Femur (tissue), 1 donor: ENCODE measurements at places on chromosomes 2 and 18.

GRCh38 chr2:60735496-60736250, 20.4 kb upstream of the PAPOLG start:
- DNase-seq: no peak

GRCh38 chr2:191901031-191901430, 54.1 kb upstream of the CAVIN2 start:
- DNase-seq: no peak

- DNase-seq: no peak
These were observed 2173.5 kb upstream of the PIK3C3 start for GRCh38 chr18:39781565-39781964.

- DNase-seq: no peak
These were observed 73.4 kb upstream of the SMAD7 start for GRCh38 chr18:49023938-49024803.

DNA sequence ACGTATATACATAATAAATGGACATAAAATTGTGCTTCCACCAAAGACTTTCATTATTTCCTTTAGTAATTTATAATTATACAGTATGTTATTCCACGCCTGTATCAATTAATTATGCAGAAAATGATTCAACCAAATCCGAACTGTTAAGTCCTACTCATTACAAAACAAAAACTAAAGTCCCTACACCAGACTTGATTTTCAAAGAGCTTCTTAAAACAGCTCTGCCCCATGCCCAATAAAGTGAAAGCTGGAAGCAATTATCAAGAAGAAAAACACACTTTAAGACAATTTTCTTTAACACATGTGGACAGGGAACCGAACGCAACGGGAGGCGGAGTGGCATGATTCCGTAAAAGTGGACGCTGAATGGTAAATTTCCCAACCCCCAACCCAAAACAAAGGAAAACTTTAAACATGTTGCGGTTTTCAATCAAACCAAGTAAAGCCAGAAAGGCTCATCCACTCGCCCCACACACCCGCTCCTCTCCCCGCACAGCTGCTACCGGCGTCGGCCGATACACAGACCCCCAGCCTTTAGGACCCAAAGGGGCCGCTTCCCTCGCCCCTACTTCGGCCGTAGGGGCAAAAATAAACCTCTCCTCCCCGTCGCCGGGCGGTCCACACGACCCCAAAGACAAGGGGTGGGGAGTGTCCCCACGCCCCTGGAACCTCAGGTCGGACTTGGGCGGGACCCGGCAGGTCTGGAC, 705 bp downstream of the YES1 start:
- DNase-seq: no peak

- DNase-seq: no peak
These were observed 49.5 kb upstream of the DTNA start for GRCh38 chr18:34660572-34660971.

DNA sequence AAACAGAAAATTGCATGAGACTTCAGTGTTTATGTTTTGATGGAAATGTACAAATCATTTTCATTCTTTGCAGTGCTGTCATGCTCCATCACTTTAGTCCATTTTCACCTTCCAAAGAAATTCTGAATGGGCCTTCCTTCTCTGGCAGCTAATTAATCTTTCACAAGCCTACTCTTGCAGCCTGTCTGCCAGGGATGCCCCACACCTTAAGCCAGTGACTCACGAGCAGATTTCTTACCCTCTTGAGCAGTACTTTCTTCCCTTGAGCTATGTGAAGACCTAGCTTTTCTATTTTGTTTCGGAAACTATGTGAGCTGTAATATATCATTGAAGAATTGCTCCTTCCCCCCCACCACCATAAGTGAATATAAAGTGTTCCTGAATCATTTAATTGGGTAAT, 404.3 kb upstream of the VWC2L start:
- no peak for DNase-seq

DNA sequence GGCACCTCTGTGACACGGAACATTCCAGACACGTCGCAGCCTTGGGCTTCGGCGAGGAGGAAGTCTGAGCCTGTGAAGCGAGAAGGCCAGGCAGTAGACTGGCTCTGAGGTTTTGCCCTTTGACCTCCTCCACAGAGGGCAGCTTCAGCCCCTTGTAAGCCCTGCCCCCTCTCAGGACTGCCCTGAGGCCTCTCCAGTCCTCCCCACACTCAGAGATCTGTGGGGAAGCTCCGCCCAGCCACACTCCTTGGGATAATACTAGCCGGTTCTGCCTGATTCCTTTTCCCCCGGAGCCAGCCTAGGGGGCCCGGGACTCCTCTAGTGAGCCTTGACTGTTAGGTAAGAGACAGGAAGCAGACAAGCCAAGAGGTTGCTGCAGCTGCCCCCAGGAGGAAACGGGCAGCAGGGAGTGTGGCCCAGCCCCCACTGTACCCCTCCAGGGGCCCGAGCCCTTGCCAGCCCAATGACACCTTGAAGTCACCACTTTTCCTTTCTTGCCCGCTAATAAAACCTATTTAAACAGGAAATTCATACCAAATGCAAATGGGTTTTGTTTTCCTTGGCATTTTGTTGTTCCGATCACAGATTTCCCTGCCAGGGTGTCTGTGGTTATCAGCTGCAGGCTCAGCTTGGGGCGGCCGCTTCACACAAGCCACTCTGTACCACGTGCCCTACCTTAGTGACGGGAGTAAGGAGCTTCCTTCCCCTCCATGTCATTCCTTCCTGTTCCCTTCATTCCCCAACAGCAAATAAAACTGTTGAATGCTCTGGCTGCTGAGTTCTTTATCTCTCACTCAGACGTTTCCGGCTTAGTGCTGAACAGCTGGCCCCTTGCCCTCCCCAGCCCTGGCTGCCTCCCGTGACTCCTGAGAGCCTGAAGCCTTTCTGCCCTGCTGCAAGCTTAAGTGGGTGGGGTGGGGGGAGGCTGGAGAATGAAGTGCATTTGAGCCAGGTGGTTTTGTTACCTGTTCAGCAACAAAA, 124.7 kb downstream of the CABLES1 start:
- DNase-seq: peak; percentile 81

DNA sequence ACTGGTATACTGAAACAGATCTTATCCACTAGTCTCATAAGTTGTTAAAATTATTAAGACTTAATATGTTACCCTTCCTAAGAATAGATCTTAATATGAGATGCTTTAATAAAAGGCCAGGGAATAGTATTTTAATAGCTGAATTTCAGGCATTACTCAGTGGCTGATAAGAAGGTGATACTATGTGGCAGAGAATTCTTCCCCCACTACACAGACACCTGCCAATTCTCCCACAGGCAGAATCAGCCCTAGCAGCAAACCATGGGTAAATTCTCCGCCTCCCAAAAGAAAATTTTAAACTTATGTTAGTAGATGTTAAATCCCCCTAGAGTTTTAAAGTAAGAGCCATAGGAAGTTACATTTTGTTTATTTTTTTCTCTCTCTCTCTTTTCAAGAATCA, 888.8 kb downstream of the LRP1B start:
- DNase-seq: no peak

- no peak for DNase-seq
These were observed 488.9 kb downstream of the DLGAP1 start for GRCh38 chr18:3966246-3966641.

- no peak for DNase-seq
These were observed 13.4 kb downstream of the DOK1 start for GRCh38 chr2:74567881-74568280.

DNA sequence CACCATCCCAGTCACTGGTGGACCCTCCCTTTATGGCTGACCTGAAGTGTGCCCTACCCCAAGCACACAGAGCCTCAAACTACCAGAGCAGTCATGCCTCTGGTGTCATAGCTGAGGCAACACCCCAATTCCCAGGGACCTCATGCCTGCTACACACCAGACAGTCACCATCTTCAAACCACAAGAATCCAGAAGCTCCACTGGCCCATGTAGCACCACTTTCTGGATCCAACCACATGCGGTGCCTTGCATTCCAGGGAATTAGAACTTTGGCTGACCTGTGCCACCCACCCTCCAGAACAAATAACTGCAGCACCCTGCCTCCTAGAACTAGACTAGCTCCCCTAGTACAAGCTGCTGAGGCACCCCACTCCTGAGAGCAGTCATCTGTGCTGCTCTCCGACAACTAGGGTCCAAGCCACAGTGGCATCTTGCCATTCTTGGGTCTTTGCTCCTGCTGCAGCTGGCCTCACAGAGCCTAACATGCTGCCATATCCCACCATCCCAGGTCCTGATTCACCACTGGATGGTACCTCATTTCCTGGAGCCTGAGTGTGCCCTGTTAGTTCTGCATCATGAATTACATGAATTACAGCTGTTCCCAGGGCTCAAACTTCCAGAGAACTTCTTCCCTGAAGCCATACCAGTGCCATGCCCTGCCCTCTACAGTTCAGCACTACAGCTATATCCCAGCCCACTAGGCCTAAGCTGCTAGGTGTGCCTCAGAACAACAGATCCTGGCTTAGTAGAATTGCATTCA, 243.8 kb upstream of the CHST9 start:
- DNase-seq: no peak

DNA sequence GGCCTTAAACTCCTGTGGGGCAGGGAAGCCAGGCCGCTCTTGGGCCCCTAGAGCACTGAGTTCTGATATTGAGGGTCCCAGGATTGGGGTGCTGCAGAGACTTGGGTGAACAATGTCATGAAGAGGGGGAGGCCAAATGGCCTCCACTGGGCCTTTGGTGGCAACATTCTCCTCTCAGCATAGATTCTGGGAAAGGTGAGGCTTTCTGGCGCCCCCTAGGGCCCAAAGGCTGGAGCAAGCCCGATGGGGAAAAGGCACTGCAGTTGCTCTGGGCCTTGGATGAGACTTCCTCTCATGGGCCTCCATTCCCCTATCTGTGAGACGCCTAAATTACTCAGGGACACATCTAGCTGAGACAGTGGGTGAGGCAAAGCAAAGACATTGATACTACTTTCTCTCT, 84.8 kb downstream of the ACAA2 start:
- DNase-seq: no peak

GRCh38 chr2:201984800-201985525, 48.7 kb upstream of the FZD7 start:
- peak; percentile 81 for DNase-seq

- DNase-seq: no peak
These were observed 265.1 kb upstream of the OSR1 start for GRCh38 chr2:19623488-19623887.

DNA sequence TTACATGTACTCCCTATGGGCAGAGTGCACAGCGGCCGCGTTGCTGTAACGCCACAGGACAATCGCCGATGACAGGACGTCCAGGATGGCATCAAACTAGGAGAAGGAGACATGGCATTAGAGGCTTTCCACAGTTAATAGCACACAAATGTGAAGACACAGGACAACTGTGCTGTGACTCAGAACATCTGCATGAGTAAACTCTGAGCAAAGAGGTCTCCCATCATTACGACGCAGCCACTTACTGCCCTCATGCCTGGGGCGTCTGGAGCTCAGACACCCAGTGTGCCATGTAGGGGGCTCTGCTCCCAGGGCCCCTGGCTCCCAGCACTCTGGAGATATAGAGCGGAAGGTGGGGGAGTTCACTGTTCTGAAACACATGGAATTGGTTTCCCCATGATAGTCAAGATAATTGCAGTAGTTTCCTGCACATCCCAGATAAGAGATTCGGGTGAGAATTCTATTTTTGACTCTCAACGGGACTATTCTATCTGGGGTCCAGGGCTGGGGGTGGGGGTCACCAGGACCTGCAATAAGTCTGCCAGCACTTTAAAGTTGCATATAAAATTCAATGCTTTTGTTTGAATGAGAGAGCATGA, 168.1 kb downstream of the TMEM163 start:
- DNase-seq: no peak

- no peak for DNase-seq
These were observed 14.5 kb upstream of the KIF3C start for GRCh38 chr2:25996844-25997243.

DNA sequence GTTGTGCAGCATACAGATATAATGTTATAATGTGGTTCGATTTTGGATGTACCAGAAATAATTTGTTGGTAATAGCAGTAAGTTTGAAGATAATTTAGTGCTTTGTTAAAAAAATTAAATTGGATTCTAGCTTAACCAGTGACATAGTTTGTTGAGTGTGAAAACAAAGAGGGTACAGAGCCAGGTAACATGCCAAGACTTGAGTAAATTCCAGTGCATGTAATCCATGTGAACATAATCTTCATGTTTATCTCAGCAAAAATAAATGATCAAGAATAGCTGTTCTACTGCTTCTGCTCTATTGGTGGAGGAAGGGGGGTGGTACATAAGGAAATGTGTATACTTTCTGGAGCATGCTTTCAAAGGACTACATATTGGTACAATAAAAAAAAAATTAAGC, 165.8 kb downstream of the DNAH7 start:
- DNase-seq: no peak

DNA sequence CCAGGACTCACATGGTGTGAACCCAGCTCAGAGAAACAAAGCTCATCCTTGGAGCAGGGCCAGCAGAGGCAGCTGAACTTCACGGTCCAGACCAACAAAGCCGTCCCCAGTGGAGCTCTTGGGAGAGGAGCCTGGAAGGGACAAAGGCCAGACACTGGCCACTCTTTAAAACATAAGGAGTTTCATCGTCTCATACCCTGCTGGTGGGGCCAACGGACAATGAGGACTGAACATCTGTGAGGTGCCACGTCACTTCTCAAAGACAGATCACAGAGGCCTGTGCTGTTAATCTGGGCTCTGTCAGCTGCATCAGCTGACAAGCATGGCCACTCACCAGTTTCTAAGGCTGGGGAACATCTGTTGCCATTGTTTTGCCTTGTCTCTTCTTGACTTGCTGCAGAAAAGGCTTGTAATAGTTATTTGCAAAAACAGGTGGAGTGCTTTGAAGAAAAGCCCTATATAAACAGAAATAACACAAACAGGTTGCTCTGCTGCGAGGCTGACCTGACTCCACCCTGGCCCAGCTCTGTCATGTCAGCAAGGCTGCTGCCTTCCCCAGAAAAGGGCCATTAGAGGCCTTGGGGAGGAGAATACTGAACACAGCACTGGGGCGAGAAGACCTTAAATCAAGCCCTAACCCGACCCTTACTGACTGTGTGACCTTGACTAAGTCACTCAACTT, 68.1 kb upstream of the DAPL1 start:
- peak; percentile 53 for DNase-seq

DNA sequence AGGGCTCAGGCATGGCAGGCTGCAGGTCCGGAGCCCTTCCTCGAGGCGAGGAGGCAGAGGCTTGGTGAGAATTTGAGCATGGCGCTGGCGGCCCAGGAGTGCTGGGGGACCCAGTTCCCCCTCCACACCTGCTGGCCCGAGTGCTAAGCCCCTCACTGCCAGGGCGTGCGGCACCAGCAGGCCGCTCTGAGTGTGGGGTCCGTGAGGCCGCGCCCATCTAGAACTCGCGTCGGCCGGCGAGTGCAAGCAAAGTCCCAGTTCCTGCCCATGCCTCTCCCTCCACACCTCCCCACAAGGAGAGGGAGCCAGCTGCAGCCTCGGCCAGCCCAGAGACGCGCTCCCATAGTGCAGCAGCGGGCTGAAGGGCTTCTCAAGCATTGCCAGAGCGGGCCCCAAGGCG, 233.0 kb downstream of the PIEZO2 start:
- no peak for DNase-seq
